Effector memory CD4-positive, alpha-beta T cell (primary cell): ENCODE measurements at places on chromosomes 5 and 9.

DNA sequence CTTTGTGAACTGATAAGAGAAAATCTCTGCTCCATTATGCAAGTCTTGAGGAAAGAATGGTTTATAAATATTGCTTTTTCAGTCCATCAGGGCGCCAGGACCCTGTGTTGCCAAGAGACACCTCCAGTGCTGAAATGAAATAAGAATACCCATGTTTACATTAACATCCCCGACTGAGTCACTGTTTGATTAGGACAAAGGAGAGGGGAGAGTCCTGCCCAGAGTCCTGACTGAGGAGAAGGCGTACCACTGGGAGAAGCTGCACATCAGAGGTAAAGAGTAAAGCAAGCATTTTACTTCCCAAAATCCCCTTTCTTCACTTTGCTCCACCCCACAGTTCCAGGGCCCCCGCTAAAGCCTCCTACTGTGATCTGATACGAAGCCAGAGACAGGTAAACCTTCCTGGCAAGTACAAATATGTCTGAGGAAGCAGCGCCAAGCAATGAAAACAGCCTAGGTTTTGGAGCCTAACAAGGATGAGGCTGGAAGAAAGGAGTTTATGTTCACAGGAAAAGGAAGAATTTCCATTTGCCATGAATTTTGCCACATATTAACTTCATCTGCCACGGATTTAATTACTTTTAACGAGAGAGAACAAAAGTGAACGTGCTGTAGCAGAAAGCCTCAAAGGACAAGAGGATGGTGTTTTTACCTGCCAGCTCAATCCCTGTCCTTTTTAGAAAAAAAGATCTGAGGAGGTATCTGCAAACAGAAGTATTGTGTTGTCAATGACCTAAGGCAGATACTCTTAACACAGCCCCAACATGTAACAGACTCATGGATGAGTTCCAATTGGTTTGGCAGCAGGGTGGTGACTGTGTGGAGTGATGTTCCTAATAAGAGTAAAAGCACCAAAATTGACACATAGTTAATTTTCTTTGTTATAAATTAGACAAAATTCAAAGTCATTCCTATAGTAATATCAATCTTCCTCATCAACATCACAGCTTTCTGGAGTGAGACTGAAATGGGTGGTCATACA lies 209.4 kb upstream of the TLE4 start:
- DNase-seq = no peak

DNA sequence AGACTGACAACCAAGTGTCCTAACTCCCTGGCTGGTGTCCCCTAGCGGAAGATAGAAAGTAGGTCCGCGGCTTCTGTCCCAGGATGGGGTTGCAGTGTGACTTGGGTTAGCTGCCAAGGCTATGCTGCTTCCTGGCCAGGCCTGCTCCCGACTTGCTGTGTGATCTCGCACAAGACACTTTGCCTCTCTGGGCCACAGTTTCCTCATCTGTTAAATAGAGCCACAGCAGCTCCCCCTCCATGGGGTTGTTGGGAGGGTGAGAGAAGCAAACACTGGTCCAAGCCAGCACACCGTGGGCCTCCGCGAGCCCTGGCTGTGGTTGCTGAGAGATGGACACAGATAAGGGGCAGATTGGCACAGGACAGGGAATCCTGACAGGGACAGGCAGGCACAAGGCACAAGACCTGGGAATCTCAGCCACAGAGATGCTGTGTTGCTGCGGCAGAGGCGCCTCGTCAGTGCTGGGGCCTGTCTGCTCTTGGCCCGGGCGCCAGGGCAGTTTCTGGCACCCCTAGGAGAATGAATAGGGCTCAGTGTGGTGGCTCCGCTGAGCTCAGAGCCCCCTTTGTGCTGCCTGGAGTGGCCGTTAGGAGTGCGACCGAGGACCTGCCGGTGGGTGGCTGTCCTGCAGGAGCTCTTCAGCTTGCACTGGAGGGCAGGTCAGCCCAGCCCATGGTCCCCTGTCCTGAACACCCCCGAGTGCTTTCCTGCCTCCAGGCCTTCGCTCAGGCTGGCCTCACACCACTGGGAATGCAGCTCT lies 1.8 kb upstream of the SH2D3C start:
- no peak for DNase-seq

- DNase-seq = no peak
Measured at GRCh38 chr5:173706700-173707099, 90.2 kb upstream of the BOD1 start.

- no peak for DNase-seq
Measured at GRCh38 chr5:178476972-178477754, 113.0 kb downstream of the COL23A1 start.

- DNase-seq = no peak
Measured at GRCh38 chr5:125477586-125477975, 731.1 kb upstream of the ZNF608 start.

DNA sequence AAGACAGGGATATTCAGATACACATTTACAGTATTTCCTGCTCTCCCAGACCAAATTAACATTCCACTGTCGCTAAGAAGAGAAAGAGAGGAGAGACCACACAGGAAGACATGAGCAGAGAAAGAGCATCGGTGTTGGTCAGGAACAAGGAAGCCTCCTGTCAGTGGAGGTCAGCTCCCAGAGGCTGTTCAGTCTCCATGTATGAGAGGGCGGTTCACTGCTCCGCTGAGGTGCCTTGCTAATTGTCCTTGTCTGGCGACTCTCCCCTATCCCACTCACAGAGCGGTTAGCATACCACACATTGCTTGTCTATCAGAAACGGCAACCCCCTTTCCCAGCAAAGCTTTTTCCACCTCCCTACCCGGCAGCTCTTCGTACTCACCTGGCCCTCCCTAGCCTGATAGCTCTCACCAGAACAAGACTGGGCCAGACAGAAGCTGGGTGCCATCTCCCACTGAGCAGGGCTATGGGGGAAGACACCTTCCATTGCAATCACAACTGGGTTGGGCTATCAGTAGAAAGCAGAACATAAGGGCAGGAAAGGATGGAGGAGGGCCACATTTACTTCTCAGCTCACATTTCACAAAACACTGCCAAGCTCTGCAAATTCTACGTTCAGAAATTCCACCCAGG lies 58.6 kb upstream of the LMNB1 start:
- DNase-seq = no peak

- DNase-seq = no peak
Measured at GRCh38 chr5:127909821-127910220, 173.7 kb upstream of the SLC12A2 start.

- DNase-seq = no peak
Measured at GRCh38 chr5:143644727-143645126, 167.2 kb upstream of the HMHB1 start.

- no peak for DNase-seq
Measured at GRCh38 chr5:88142636-88142885, 126.1 kb downstream of the TMEM161B start.

GRCh38 chr5:122273696-122274095 lies 38.3 kb upstream of the SNCAIP start:
- DNase-seq = no peak

DNA sequence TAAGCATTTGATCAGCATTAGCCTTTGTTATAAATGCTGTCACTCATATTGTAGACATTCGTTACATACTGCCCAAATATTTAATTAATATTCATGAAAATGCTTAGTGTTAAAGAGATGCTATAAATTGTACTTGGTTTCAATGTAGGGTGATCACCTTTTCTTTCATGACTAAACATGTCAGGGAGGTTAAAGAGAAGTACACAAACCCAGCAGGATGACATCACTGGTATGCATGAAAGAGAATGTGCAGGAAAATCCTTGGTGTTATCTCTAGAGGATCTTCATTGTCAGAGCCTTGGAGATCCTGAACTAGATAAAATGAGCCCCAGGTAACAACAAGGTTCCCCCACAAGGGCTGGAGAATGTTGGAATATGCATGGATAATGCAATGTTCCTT lies 33.0 kb upstream of the SV2C start:
- DNase-seq = no peak

DNA sequence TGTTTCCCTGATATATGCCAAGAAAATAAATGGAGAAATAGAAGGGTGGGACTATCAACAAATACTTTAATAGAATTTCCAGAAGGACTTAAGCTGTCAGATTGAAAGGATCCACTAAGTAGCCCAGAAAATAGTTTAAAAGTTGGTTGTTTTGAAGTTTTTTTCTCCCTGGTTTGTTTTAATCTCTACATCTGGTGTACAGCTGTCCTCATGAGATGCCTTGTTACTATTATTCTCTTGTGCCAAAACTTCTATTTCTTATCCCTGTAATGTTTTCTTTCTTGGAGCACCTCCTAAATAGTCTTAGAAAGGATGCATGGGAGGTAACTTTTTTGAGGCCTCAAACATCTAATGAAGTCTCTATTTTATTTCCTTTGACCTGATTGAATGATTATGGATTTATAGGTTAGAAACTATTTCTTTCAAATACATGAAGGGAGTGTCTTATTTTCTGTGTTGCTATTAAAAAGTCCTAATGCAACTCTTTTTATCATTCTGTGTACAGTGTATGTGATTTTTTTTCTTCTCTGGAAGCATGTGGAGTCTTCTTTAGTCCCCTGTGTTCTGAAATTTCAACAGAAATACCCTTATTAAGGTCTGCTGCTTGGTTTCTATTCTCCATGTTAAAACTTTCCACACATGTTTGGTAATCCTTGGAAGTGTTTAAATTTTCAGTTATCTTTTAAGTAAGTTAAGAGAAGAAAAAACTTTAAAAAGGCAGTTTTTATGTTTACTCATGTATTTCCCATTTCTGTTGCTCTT lies 140.0 kb upstream of the CDKN2B start:
- DNase-seq = no peak

GRCh38 chr5:160011471-160011870 lies 2.5 kb downstream of the TTC1 start:
- no peak for DNase-seq

DNA sequence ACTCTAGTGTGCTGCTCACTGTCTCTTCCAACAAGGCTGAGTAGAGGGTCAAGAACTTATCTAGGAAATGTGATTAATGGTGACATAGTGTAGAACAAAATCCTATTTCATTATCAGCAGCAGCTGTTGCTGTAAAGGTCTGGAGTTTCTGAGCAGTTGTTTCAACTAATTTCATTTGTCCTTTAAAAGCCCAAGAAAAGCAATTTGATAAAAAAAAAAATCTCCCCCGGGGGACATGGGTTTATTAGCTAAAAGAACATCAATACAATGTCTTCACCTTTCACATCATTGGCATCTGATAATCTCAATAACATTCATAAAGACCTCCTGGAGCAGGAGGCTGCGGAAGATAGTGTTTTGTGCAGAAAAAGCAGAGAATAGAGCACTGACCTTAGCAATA lies 468.1 kb downstream of the KCTD16 start:
- DNase-seq = no peak

GRCh38 chr5:52603778-52604554 lies 183.8 kb upstream of the ITGA1 start:
- DNase-seq = no peak

DNA sequence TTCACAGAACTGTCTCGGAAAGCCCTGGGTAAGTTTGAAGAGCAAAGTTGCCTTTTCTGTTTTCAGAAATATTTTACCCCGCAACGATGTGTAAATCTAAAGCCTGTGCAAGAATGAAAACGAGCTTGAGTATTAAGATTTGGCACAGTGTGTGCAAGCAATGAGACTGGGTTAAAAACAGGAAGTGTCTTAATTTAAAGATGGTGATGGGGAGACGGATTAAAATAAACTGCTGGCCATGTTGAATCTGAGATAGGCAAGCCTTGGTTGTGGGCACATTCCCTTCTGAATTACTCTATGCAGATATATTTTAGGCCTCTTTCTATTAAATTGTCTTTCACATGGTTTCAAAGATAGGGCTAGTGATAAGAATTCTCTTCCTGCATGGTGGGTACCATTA lies 294.2 kb upstream of the DMRT1 start:
- no peak for DNase-seq

- DNase-seq = no peak
Measured at GRCh38 chr9:79567671-79568098, 4.1 kb upstream of the TLE4 start.

DNA sequence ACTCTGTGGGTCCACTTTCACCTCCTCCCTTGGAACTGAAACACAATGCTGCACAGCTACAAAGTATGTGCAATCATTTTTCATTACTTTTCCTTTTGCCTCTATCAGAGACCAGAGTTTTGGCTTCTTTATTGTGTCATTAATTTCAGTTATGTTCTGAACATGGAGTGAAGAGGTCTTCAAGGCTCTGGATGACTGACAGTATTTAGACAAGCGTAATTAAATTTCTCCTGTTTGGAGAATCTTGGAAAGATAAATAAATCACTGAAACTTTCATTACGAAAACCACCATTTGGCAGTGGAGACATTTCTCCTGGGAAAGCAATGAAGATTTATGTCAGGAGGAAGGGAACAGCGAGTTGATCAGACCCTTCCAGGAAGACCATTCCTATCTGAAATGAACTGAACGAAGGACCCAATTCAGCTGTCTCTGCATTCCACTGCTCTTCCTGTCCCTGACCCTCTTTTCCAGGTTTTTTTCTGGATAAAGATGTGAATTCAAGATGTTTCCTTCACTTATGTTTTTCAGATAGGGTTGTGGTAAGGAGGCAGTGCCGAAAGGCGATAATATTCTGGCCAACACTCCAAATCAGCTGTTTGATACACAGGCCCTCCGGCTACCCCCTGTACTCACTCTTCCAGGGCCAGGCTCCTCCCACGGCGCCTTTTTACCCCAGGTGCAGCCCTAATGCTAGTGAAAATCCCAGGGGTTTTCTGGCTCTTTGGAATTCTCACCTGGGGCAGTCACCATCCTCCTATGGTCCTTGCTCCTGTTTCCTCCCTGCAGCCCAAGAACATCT lies 77.2 kb upstream of the OSMR start:
- no peak for DNase-seq

DNA sequence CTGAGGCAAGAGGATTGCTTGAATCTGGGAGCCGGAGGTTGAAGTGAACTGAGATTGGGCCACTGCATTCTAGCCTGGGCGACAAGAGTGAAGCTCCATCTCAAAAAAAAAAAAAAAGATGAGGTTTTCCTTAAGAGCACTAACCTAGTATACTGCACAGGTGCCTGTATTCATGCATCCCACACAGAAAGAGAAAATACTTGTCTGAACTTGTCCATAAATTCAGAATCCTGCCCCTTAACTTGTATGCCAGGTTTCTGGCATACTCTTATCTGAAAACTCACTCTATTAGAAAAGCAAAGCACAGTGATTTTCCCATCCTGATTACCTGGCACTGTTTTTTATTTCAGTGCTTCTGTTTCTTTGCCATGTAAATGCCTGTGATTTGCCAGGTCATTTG lies 125.3 kb upstream of the CDKN2B start:
- no peak for DNase-seq

DNA sequence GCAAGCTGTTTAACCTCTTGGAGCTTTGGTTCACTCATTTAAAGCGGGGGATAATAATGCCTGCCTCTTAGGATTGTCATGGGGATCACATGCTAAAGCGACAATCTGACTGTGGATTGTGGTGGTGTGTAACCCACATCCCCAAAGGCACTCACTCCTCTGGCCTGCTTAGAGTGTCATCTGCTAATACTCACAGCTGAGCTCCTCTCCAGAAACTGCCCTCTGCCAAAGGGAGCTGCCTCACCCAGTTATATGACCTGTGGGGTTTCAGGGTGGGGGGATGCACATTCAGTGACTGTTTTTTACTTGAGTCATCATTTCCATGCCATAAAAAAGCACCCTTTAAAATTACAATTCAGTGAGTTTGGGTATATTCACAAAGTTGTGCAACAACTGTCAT lies 110.0 kb upstream of the SPOCK1 start:
- no peak for DNase-seq

- DNase-seq = no peak
Measured at GRCh38 chr9:17487467-17487866, 91.4 kb upstream of the SH3GL2 start.
